ENCODE measurements at places on chromosomes 3 and 15.

DNA sequence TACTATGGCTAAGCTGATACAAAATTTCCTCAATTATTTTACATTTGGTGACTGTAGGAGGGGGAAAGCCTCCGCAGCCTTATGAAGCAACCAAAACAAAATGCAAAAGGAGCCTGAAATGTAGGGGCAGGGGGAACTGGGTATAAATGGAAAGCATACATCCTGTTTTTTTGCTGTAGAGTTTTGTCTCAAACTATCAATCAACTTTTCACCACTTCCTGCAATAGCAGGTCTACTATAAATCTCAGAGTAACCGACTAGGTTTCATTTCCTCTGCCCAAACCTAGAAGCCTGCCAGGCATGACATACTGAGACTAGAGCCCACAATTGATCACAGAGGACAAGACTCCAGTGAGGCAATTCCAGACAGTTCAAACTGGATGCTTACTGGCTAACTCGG is 91.3 kb downstream of the SHQ1 start:
- no peak for DNase-seq

- no peak for DNase-seq
Measured at GRCh38 chr3:122146466-122146865, 37.0 kb upstream of the CASR start.

- DNase-seq: no peak
Measured at GRCh38 chr15:80779658-80780415, 667 bp downstream of the CEMIP start.

DNA sequence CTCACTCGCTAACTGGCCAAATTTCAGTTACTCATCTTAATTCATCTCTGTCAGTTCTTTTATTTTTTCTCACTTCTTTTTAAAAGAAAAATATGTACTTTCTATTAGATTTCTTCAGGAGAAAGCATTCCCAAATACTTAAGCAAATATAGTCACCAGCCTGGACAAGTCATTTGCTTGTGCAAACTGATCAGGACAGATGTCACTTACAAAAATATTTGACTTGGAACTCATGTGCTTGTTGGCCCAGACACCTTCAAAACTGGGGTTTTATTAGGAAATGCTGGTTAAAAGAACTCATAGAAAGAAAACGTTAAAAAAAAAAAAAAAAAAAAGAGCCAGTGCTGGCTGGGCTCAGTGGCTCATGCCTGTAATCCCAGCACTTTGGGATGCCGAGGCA is 31.3 kb upstream of the FOXP1 start:
- no peak for DNase-seq

DNA sequence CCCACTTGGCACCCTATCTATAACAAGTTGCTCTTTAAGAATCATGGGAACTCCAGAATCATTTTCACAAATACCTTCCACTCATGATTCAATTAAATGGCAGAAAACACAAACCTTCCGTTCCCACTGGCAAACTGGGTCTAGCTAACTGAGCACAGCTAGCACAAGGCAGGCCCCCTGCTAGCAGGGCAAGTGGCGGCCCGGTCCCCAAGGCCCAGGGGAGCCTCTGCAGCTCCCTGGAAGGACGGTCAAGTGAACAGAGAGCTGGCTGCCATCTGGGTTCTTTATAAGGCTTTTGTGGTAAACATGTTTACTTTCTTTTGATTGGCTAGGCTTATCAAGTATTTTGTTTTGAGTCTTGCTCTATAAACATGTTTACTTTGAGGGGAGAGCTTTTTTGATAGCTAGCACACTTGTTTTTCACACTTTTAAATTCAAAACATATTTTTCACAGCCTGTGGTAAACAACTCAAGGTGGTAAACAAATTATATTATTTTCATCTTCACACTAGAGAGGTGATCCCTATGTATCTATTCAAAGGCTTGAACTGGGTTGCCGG is 81.4 kb downstream of the FOXP1 start:
- no peak for DNase-seq

DNA sequence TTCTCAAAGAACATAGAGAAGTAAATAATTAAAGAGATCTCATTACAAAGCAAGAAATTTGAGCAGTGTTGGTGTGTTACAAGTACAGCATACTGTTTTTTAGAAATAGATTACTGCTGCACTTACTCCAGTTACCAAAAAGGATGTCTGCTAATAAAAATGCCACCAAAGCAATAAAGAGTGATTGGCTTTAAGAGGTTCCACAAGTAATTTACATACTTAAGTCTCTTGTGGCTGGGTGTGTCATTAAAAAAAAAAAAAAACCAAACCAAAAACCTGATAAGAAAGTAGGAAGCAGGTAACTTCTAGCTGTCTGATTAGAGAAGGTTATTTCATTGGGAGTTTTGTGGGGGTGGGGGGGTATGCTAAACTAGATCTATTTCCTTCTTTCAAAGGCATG is 15.2 kb downstream of the RAB11A start:
- no peak for DNase-seq

DNA sequence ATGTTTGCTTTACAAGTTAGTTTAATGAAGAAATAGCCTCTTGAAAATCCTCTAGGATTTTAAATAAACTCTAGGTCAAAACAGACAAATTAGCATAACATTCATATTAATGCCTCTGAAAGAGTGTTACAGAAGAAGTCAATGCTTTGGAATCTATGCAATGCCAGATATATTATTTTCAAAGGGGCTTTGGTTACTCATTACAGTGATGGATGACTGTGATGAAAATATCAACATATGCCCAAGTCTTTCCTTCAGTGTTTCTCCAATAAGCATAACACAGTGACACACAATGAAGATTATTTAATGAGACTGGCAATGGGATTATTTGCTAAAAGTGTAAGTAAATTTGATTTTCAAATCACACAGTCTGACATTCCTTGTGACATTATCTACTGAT is 1247.2 kb downstream of the ROBO2 start:
- no peak for DNase-seq

DNA sequence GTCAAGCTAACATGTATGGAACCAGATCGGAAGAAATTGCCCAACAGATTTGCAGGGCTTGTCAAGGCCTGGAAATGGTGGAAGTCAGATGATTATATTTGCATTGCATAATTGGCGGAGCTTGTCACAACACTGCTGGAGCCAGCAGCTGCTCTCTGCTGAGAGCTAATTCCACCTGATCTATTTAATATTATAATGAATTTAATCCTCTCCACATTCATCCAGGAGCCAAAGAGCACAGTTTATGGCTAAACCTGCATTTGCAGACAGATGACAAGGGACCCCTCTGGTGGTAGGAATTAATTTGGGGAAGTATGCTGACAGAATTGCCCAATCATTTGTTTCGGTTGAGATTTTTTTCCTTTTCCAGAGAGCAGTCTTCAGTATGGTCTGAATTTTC is 730.2 kb downstream of the TUSC7 start:
- no peak for DNase-seq

DNA sequence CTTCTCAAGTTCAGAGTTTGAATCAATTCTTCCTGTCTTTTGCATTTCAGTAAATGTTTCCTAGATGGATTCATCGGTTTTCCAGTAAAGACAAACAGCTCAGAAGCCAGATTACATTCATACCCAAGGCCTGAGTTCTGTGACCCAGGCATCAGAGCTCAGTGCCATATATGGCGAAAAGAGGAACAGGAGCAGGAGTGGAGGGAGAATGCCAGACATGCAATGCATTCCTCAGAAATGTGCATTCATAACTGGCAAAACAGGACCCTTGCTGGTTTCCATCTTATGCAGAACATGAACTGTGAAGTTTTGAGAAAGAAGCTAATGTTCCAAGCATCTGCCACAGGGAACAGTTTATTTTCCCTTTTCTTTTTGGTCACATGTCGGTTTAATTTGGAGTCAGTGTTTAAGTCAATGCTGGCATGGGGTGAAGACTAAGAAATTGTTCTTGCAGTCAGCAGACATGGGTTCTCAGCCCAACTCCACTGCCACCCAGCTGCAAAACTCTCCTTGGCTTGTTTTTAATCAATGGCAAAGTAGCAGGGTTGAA is 116.5 kb downstream of the LPP start:
- no peak for DNase-seq

Data from progenitor cell of endocrine pancreas (in vitro differentiated cells).